Thymus (tissue), 14 donors: ENCODE measurements at places on chromosomes 1 and 21. TPM values are rescaled to one million over a fixed set of nuclear protein-coding genes. Genes with fewer than 3 reads are reported as not detected.

- no peaks in the 10 kb centered on the region for H3K4me1 ChIP-seq
- no peak overlapping the region for H3K27ac ChIP-seq
- H3K4me3 ChIP-seq = no peak overlapping the region
- no peaks in the 10 kb centered on the region for H3K36me3 ChIP-seq
- H3K27me3 ChIP-seq = peaks cover 19% of the 10 kb centered on the region
Observed at GRCh38 chr1:204641936-204642335, 43.6 kb downstream of the LRRN2 start.

NBPF4 gene
- polyA plus RNA-seq = 0.11 TPM

DNA sequence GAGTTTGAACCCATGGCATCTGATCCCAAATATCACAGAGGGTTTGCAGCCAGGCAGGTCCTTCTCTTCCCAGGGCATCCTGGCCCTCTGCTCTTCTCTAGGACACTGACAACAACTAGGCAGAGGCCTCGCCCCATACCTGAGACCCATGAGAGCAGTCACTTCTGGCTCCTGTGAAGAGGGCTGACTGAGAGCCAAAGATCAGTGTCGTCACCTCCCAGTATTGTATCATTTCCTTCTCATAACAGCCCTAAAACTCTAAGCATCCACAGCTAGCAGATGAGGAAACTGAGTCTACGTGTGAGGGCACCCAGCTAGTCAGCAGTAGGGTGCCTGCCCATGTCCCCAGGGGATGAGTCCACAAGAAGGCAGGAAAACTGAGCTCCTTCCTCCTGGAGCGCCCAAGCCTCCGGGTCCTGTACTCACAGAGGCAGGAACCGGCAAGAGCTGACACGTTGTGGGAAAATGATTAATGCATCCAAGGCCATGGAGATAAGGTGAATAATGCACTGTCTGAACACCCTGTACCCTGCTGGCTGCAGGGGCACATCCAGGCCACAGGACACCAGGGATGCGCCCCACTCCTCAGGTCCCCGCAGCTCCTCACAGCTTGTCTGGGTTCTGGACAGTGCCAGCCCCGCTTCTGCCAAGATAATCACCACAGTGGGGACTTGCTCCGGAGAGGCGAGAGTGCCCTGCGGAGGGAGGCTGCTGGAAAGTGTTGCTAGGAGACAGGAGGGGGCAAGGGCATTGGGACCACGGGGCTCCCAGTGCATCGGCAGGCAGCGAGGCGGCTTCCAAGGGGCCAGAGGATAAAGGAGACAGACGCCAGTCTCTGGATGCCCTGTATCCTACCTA lies 340.0 kb downstream of the NPHP4 start:
- H3K27me3 ChIP-seq = no peaks in the 10 kb centered on the region
- H3K4me1 ChIP-seq = no peaks in the 10 kb centered on the region
- no peak overlapping the region for H3K27ac ChIP-seq

DNA sequence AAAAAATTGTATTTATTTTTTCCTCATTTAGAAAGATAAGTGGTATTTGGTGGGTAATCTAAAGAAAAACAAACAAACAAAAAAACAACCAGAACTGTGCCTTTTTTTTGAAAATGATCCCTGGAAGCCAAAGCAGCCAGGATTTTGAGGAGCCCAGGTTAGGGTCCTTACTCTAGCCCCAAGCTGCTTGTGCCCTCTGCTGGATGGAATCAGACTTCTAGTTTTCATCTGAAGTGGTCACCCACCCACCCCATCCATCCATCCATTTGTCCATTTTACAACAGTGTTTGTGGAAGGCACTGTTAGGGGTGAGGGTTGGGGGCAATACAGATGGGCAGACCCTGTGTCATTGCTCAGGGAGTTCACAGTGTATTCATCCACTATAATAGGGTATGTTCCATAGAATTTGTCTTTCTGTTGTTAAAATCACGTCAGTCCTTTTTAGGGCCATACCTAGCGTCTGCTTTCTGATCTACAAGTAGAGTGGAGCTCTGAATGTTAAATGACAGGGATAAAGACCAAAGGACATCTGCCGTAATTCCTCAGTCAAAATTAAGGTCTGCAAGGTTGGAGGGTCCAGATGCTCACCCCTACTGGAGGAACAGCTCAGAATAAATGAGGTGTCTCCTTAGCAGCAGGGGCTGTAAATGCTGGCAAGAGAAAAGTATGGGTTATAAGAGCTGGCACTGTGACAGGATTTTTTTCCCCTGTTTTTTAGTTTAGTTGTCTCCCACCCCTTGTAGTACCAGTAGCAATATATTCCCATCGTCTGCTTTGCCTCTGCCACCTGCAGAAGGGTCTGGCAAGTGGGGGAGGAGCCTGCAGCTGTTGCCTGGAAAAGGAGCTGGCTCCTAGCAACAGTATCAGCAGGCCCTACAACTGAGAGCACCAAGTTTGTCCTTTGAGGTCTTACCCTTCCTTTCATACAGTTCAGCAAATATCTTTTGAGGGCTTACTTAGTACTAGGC lies 3.2 kb downstream of the LRRC42 start:
- peak; percentile 23 for DNase-seq
- peak overlapping the region; percentile 55 for H3K27ac ChIP-seq
- no peaks in the 10 kb centered on the region for H3K27me3 ChIP-seq
- H3K36me3 ChIP-seq = peaks cover 9% of the 10 kb centered on the region
- peaks cover 31% of the 10 kb centered on the region for H3K4me1 ChIP-seq

- peaks cover 8% of the 10 kb centered on the region for H3K4me1 ChIP-seq
- H3K4me3 ChIP-seq = no peak overlapping the region
- DNase-seq = no peak
- H3K27me3 ChIP-seq = peaks cover 8% of the 10 kb centered on the region
Observed at GRCh38 chr1:153490272-153491051, 30.0 kb upstream of the S100A7 start.

ADORA3 gene
- 11.0 TPM for polyA plus RNA-seq

GRCh38 chr1:25198663-25199252 lies 33.5 kb downstream of the SYF2 start:
- H3K27me3 ChIP-seq = no peaks in the 10 kb centered on the region
- H3K4me3 ChIP-seq = no peak overlapping the region
- H3K4me1 ChIP-seq = no peaks in the 10 kb centered on the region
- H3K27ac ChIP-seq = no peak overlapping the region
- no peaks in the 10 kb centered on the region for H3K36me3 ChIP-seq

GRCh38 chr1:94095112-94095637 lies 25.8 kb downstream of the ABCA4 start:
- H3K36me3 ChIP-seq = no peaks in the 10 kb centered on the region
- H3K4me3 ChIP-seq = no peak overlapping the region
- peaks cover 41% of the 10 kb centered on the region for H3K4me1 ChIP-seq

DNA sequence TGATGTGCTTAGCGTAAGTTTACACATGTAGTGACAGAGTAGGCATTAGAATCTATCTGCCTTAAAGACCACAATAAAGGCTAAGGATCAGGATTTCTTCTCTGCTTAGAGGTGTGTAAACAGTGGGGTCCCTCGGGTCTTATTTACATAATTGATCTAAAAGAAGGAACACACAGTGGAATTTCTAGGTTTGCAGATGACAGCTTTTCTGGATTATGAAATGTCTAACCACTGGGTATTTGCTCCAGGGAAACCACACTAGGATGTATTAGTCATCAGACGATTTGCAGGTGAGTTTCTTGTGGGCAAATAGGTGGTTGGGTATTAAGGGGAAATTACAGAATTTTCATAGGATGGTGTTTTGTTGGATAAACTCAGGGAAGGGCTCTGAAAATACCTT lies 5.8 kb downstream of the LRRC8D start:
- H3K4me3 ChIP-seq = no peak overlapping the region
- H3K27ac ChIP-seq = no peak overlapping the region
- no peak for DNase-seq

DMBX1 gene
- polyA plus RNA-seq = 0.21 TPM

DNA sequence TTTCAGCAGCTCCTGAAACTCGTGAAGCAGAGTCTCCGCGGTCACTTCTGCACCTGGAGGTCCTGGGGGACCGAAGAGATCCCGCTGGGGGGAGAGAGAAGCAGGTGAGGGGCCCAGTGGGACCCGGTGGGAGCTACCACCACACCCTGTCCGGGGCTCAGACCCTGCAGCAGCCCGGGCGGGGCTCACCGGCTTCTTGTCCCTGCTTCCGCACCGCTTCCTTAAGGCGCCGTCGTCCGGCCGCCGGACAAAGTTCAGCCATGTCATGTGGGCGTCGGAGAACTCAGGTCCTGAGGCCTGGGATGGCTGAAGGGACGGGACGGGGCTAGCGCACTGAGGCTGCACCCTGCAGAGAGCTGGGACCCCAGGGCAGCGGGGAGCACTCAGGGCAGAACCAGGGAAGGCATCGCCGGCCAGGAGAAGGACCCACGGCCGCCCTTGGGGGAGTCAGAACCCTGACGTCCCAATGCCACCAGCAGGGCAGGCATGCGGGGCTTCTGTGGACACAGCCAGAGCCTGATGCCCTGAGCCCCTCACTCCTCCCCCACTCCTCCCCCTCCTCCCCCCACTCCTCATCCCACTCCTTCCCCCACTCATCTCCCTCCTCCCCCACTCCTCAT lies 2.2 kb downstream of the C1QTNF12 start:
- H3K27me3 ChIP-seq = peaks cover 48% of the 10 kb centered on the region
- no peaks in the 10 kb centered on the region for H3K36me3 ChIP-seq
- no peak overlapping the region for H3K4me3 ChIP-seq
- DNase-seq = no peak
- no peaks in the 10 kb centered on the region for H3K4me1 ChIP-seq

CCDC28B gene
- 28.7 TPM for polyA plus RNA-seq

GRCh38 chr1:26983863-26984262 lies 9.6 kb upstream of the TRNP1 start:
- peaks cover 16% of the 10 kb centered on the region for H3K27me3 ChIP-seq
- H3K4me3 ChIP-seq = no peak overlapping the region
- H3K4me1 ChIP-seq = no peaks in the 10 kb centered on the region

ASAP3 gene
- polyA plus RNA-seq = 10.4 TPM

KCNK1 gene
- 6.3 TPM for polyA plus RNA-seq

DNA sequence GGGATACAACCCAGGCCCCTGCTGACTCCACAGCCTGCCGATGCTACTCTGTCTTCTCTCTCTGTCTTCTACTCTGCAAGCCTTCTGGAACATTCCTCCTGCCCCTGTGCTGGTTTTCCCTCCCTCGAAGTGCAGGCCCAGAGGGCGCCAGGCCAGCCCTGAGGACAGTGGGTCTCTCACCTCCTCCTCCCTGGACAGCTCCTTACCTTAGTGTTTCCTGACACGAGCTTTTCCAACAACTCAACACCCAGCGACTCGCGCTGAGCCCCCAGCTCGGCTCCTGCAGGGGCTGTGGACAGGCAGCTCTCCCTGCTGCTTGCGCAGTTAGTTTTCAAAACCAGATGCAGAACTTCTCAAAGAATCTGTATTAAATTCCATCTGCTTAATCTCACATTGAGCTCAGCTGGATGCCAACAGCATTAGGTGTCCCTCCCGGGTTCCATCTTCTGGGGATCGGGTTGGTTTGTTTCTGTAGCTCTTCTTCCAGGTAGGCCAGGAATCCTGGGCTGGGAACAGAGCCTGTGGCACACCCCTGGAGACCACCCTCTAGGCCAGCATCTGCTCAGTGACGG lies 54.2 kb downstream of the PTPRU start:
- no peak for DNase-seq
- H3K4me3 ChIP-seq = no peak overlapping the region
- no peaks in the 10 kb centered on the region for H3K27me3 ChIP-seq
- no peaks in the 10 kb centered on the region for H3K4me1 ChIP-seq
- no peaks in the 10 kb centered on the region for H3K36me3 ChIP-seq
- no peak overlapping the region for H3K27ac ChIP-seq
